HS-27A (cell line): ENCODE measurements at places on chromosomes 3 and 15.
A peak's percentile ranks its signal among the peaks of the same experiment; 100 is the strongest.

DNA sequence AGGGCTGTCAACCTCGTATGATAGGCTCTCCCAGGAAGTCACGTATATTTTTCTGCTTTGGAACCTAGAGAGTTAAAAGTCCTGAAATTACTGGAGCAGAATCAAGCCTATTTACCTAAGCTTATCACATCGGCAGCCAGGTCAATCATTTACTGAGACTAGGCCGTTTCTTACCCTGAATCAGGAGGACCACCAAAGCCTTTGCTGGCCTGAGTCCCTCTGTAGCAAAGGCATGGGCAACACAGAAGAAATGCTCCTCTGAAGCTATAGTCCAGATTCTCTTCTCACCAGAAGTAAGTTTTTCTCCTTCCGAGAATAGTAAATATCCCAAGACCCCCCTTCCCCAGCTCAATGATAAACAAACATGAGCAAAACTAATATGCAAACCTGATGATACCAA, 125.9 kb upstream of the PHLDB2 start:
- no peak for DNase-seq

DNA sequence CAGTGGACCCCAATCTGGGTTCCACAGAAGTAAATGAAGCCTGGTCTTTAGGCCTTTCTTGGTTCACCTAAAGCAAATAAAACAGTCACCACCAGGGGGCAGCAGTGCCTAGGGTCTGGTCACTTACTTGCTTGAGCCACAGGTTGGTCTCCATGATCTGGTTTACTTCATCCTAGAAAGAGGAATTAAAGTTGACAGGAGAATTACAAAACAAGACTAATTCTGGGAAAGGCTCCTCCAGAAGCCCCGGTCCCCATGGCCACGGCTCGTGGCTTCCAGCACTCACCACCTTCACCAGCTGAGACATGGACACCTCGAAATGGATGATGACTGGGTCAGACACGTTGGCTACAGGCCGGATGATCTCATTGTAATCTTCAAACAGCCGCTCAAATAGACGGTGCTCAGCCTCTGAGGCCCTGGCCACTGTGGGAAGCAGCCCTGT, 2.3 kb downstream of the CHRNA3 start:
- peak; percentile 72 for DNase-seq

- no peak for DNase-seq
Observed at GRCh38 chr3:60531759-60532158, 719.5 kb downstream of the FHIT start.

DNA sequence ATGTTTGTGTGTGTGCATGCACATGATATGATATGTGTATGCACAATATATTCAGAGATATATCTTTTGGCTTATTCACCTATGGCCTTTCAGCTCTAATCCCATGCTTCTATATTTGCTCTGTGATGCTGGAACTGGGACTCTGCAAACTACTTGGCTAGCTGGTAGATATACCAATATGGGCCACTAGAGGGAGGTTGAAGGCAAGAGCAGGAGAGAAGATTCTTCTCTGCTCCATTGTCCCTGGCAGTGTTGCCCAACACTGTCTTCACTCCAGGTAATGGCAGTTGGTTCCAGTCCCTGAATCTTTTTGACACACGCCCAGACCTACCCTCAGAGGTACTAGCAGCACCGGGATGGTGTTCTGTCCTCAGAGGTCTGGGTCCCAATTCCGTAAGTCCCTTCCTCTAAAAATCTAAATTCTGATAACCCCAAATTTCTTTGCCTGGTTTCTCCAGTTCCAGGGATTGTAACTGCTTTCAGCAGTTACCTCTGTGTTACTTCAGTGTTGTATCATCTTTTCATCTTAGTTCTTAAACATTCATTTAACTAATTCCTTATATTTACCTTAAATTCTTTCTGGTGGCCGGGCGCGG, 44.7 kb downstream of the GTPBP8 start:
- DNase-seq: peak; percentile 35

DNA sequence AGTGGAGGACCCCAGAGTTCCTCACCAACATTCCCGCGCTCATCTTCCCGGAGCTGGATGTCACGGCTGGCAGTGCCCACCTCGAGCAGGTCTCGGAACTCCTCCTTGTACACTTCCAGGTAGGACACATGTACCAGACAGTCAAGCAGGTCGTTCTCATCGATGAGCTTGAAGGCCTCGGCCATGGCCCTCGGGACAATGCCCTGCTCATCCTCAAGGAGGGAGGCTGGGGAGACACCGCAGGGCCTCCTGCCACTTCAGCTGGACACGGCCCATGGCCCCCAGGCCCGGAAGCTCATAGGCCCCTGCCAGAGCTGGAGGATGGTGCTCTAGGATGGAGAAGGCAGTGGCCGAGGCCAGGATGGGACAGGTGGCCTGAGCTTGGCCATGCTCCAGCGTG, 5.6 kb downstream of the KIF7 start:
- no peak for DNase-seq

DNA sequence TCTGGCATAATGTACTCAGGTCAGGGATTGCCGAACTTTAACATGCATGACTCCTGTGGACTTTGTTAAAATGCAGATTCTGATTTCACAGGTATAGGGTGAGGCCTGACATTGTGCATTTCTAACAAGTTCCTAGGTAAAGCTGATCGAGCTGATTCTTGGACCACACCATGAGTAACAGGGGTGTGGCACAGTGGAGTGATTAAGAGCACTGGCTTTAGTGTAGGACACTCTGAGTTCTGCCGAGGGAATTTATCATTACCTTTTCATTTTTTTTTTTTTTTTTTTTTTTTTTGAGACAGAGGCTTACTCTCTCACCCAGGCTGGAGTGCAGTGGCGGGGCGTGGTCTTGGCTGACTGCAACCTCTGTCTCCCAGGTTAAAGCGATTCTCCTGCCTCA, 169.3 kb downstream of the ADAMTS9 start:
- DNase-seq: no peak

- DNase-seq: no peak
Observed at GRCh38 chr15:51331141-51331540, 7.3 kb downstream of the CYP19A1 start.

DNA sequence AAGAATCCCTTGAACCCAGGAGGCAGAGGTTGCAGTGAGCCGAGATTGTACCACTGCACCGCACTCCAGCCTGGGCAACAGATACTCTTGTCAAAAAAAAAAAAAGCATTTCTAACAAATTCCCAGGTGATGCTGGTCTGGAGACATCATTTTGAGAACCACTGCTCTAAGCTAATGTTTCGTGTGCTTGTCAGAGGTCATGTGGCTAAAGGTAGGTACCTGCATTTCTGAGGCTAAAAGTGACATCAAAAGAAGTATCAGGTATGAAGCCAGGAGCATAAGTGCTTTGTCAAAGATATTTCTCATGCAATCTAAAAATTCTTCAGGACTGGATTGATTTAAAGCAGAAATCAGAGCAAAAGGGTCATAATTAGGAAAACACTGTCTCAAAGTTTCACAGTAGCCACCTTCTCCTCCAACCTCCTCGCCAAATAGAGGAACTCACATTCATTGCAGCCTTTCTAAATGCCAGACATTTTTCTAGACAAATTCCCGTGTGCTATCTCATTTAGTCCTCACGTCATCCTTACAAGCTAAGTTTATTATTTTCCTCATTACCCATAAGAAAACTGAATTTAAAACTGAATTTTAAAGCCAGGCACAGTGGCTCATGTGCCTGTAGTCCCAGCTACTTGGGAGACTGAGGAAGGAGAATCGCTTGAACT, 25.7 kb upstream of the GSK3B start:
- no peak for DNase-seq

GRCh38 chr15:68416158-68416535, 15.8 kb downstream of the ITGA11 start:
- no peak for DNase-seq

- DNase-seq: no peak
Observed at GRCh38 chr15:99537344-99537743, 28.4 kb upstream of the MEF2A start.

DNA sequence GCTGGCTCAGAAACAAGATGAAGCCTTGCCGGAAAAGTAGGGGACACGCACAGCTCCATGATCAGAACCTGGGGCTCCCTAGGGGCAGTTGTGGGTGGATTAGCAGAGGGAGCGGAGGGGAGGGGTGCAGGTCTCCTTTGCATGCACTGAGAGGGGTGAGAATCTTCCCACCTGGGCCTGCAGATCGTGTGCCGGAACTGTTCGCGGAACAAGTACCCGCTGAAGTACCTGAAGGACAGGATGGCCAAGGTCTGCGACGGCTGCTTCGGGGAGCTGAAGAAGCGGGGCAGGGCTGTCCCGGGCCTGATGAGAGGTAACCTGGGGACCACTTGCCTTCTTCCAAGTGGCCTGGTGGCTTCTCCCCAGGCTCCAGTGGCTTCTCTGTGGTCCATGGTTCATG, 24.5 kb upstream of the NR2C2 start:
- no peak for DNase-seq

GRCh38 chr3:179322286-179323196, at the start of gene ZNF639:
Gene ZNF639 (plus strand): TSS chr3:179323031. CDS start chr3:179328294, 5,263 bp downstream.
- DNase-seq: no peak

GRCh38 chr3:193732391-193732790, 139.4 kb downstream of the OPA1 start:
- DNase-seq: no peak

DNA sequence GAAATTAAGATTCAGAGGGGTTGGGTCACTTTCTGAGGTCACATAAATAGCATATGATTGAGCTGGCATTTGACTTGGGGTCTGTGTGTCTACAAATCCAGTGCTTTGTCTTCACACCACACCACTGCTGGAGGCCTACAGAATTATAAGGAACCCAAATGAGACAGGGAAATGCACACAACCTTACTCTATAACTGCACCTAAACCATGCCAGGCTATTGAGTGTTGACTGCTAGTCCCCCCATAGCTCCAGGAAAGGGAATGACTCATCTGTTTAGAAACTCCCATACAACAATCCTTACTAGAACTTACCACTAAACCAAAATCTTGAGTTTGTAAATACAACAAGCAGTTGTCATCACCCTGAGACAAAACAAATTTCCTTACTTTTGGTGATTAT, 16.9 kb upstream of the TSC22D2 start:
- DNase-seq: no peak

GRCh38 chr3:37753428-37753827, 108.3 kb upstream of the CTDSPL start:
- no peak for DNase-seq

GRCh38 chr3:11660242-11660641, 16.5 kb upstream of the VGLL4 start:
- no peak for DNase-seq

DNA sequence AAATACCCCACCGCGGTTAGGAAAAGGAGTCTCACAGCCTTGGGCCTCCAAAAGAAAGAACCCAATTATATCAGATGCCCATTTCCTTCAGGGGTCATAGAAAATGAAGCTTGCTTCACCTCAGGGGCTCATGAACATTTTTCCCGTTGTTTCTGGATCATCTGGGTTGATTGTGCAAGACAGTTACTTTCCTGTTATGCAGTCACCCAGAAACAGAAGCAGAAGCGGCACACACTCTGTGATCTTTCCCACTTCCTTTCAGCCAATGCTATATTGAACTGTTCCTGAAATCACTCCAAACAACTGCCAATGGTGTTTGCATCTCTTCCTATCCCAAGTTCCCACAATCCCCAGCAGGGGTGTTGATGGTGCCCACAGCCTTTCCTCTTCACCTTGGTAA, 295.6 kb upstream of the RASGRP1 start:
- DNase-seq: no peak

- DNase-seq: no peak
Observed at GRCh38 chr15:44812029-44812517, 75.7 kb downstream of the TRIM69 start.

- DNase-seq: no peak
Observed at GRCh38 chr3:13120928-13121552, 47.8 kb upstream of the IQSEC1 start.

- DNase-seq: no peak
Observed at GRCh38 chr3:141828890-141829289, 47.6 kb upstream of the ATP1B3 start.

DNA sequence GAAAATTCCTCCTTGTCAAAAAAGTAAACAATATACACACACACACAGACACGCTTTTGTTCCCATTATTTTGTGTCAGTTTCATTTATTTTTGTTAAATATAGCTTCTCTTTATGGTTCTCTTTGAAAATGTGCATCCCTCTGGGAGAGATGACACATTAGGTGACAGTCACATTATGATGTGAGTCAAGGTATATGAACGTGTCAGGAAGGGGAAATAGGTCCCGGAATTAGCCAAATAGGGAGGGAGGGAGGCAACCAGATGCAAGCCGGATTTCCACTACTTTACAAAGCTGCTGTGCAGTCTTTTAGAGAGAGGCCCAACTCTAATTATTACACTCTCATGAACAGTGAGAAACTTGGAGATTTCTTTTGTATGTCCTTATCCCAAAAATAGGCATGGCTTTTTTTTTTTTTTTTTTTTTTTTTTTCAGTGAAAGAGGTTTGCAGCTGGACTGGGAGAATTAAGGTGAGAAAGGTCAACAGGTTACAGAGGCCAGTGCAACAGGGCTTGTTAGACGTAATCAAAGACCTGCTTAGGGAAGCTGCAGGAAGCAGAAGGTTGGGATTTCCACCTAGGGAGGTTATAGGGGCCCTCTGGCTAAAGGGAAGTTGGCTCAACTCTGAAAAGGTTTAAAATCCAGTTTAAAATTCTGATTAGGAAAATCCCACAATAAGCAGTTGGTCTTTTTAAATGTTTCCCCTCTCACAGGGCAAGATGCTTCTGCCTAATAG, 240.5 kb upstream of the UBE2E1 start:
- DNase-seq: no peak

GRCh38 chr3:56408761-56409196, 59.5 kb downstream of the ERC2 start:
- DNase-seq: no peak

GRCh38 chr15:57060799-57061198, 142.4 kb downstream of the TCF12 start:
- DNase-seq: peak; percentile 60

- DNase-seq: no peak
Observed at GRCh38 chr3:195892105-195893043, 16.0 kb downstream of the TNK2 start.

DNA sequence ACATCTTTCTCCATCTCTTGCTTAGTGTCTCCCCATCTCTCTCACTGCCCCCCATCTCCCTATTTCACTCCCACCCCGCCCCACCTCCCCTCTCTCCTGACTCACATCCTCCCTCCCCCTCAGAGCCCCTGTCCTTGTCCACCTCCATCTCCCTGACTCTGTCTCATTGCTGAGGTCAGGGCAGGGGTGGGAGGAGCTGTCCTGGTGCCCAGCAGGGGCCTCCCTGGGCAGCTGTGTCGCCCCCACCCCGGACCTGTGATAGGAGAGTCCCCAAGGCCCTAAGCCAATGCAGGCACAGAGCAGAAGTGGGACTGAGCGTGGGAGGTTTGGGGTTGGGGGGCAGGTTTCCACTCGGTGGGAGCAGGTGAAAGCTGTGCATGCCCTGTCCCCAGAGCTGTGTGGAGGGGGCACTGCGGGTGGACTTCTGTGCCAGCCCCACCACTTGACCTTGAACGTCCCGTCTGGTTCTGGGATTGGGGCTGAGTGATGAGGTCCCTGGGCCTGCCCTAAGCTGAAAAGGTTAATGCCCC, 210.8 kb downstream of the TBC1D2B start:
- DNase-seq: no peak

DNA sequence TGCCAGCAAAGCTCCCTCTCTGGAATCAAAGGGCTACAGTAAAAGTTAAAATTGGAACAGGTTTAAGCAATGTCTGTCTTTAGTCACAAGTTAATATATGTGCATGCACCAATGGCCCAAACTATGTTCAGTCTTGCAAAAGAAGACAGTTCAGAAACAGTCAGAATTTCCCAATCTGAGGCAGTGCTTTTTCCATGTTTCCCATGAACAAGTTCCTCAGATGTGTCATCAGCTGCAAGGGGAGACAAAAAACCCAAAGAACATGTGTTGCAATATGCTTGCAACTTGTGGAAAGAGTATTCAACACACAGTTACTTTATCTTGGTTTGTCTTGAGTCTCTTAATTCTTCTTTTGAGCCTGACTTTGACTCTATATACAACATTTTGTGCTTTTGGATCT, 148.4 kb downstream of the USP13 start:
- DNase-seq: no peak
